ENCODE measurements at places on chromosomes 13 and 19.

- DNase-seq: no peak
Measured at GRCh38 chr13:30720172-30720869, 15.0 kb upstream of the ALOX5AP start.

GRCh38 chr13:30406779-30407416, 15.4 kb upstream of the UBE2L5 start:
- DNase-seq: no peak

DNA sequence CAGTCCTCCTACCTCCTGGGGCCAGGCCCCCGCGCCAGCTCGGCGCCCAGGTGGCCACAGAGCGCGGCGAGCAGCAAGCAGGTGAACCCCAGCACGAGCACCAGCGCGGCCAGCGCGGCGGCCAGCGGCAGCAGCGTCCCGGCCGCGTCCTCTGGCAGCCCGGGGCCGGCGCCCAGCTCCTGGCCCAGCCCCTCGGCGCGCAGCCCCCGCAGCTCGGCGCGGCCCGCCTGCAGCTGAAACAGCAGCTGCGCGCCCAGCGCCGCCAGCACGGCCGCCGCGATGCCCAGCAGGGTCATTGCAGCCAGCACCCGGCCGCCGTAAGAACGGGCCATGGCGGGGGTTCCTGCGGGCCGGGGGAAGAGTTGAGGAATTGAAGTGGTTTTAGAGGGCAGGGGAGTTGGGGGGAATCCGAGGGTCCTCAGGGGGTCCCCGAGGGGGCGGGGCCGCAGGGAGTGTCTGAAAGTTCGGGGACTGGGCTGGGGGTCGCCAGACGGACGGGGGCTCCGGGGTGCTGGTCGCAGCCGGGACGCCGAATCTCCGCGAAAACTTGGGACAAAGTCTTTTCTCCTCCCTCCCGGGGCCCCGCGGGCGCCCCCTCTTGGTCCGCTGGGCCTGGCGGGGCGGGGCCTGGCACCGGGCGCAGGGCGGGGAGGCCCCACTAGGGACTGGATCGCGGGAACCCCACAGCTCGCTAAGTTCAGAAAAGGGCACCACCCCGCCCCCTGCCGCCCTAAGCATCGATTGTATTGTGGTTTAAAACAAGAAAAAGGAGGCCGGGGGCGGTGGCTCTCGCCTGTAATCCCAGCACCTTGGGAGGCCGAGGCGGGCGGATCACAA, at the start of gene TMEM221:
TSS of gene TMEM221 (minus strand) at position 538 of the 837 bp plus-strand sequence. CDS start at position 332, 206 bp downstream.
- no peak for DNase-seq

DNA sequence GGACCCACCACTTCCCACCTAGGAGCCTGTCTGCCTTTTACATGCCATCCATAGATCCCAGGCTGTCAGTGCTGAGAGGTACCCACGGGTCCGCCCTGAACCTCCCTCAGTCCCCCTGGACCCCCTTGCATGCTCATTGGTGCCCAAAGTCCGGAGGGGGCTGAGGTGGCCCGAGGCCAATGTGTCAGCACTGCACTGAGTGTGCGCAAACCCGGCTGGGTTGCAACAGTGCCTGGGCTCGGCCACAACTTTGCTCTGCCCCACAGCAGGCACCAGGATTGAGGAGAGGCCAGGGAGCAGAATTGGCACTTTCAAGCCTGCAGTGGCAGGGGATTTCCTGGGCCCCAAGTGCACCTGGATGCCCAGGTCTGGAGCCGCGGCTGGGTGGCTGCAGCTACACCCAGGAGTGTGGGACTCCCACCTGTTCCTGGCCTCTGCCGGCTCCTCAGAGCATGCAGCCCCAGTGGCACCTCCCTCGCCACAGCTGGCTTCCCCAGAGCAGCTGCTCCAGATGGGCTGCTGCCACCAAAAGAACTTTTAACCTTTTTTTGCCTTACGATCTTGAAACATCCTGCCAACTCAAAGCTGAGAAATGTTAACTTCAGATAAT, 837.0 kb downstream of the SLITRK6 start:
- no peak for DNase-seq

- peak; percentile 73 for DNase-seq
Measured at GRCh38 chr13:59269476-59269875, 894.3 kb downstream of the DIAPH3 start.

- DNase-seq: peak; percentile 29
Measured at GRCh38 chr13:90414691-90415596, 932.5 kb upstream of the MIR17HG start.

DNA sequence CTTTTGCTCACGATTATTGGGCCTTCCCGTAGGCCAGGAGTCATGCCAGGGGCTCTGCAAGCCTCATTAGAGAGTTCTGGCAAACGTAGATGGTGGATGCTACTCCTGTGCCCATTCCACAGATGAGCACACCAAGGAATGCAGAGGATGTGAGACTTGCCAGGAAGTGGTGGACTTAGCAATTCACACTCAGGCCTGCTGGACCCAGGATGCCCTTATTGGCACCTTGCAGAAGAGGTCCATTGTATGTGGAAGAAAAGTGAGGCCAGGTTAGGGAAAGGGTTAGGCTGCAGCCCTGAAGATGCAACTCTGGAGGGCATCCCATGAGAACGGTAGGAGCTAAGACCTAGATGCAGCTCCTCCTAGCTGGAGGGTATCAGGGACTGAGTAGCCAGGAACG, 5.9 kb downstream of the UNC13A start:
- DNase-seq: no peak
